ENCODE measurements at places on chromosomes 4 and X.

- H3K4me1 ChIP-seq: peaks cover 29% of the 10 kb centered on the region
- peak; percentile 54 for DNase-seq
- H3K36me3 ChIP-seq: no peaks in the 10 kb centered on the region
- no peaks in the 10 kb centered on the region for H3K27me3 ChIP-seq
- no peak overlapping the region for H3K4me3 ChIP-seq
- no peak overlapping the region for H3K27ac ChIP-seq
Observed at GRCh38 chr4:24657768-24658617, 73.6 kb upstream of the DHX15 start.

GRCh38 chr4:6420972-6421371 is 51.4 kb downstream of the PPP2R2C start:
- no peak for DNase-seq
- H3K27ac ChIP-seq: no peak overlapping the region
- peaks cover 9% of the 10 kb centered on the region for H3K4me1 ChIP-seq

- peaks cover 4% of the 10 kb centered on the region for H3K4me1 ChIP-seq
- no peak for DNase-seq
Observed at GRCh38 chr4:155984106-155984797, 30.6 kb upstream of the CTSO start.

- no peak overlapping the region for H3K4me3 ChIP-seq
- H3K36me3 ChIP-seq: no peaks in the 10 kb centered on the region
- H3K27me3 ChIP-seq: no peaks in the 10 kb centered on the region
- H3K4me1 ChIP-seq: no peaks in the 10 kb centered on the region
Observed at GRCh38 chrX:116172976-116173375, 2.4 kb downstream of the AGTR2 start.

DNA sequence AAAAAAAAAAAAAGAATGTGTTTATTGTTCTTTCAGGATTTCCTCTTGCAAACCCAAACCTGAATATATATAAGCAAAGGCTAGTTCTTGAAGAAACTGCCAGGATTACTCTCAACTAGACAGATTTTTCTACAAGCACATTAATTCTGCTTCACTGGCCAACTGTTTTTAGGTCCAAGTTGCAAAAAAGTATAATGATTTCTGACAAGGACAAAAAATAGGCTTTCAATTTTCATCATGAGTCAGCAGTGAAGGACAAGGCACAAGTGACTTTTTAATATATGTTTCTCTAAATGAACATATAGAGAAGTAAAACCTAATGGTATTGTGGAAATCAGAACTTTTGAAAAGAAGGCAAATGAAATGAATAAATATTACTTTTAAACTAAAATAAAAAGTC is 73.7 kb downstream of the ELOVL6 start:
- H3K27ac ChIP-seq: no peak overlapping the region
- no peak overlapping the region for H3K4me3 ChIP-seq
- peaks cover 7% of the 10 kb centered on the region for H3K4me1 ChIP-seq
- no peak for DNase-seq
- H3K36me3 ChIP-seq: no peaks in the 10 kb centered on the region

- H3K27me3 ChIP-seq: no peaks in the 10 kb centered on the region
- H3K36me3 ChIP-seq: peaks cover 11% of the 10 kb centered on the region
- peaks cover 8% of the 10 kb centered on the region for H3K4me1 ChIP-seq
- peak overlapping the region; percentile 81 for H3K27ac ChIP-seq
Observed at GRCh38 chrX:132217203-132218073, 1.8 kb downstream of the RAP2C start.

GRCh38 chr4:182538031-182538430 is 294.8 kb downstream of the TENM3 start:
- H3K27ac ChIP-seq: no peak overlapping the region
- H3K4me3 ChIP-seq: no peak overlapping the region
- no peak for DNase-seq
- no peaks in the 10 kb centered on the region for H3K27me3 ChIP-seq
- peaks cover 35% of the 10 kb centered on the region for H3K4me1 ChIP-seq
- no peaks in the 10 kb centered on the region for H3K36me3 ChIP-seq

DNA sequence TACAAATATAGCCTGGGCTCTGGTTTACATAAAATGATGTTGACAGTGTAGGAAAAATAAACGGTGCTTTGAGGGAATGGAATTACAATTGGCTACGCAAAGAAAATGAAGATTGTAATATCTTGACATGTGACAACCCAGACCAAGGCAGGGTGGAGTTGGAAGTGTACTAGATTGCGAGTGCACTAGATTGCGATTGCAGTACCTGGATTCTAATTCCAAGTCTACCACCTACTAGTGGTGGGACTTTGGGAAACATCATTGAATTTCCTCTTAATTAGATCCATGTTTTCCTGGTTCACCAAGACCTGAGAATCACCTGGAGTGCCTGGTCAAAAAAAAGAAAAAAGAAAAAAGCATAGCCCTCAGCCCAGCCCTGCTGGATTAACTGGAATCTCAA is 18.6 kb downstream of the EGF start:
- H3K4me3 ChIP-seq: no peak overlapping the region
- H3K36me3 ChIP-seq: no peaks in the 10 kb centered on the region
- peaks cover 10% of the 10 kb centered on the region for H3K4me1 ChIP-seq
- no peaks in the 10 kb centered on the region for H3K27me3 ChIP-seq

DNA sequence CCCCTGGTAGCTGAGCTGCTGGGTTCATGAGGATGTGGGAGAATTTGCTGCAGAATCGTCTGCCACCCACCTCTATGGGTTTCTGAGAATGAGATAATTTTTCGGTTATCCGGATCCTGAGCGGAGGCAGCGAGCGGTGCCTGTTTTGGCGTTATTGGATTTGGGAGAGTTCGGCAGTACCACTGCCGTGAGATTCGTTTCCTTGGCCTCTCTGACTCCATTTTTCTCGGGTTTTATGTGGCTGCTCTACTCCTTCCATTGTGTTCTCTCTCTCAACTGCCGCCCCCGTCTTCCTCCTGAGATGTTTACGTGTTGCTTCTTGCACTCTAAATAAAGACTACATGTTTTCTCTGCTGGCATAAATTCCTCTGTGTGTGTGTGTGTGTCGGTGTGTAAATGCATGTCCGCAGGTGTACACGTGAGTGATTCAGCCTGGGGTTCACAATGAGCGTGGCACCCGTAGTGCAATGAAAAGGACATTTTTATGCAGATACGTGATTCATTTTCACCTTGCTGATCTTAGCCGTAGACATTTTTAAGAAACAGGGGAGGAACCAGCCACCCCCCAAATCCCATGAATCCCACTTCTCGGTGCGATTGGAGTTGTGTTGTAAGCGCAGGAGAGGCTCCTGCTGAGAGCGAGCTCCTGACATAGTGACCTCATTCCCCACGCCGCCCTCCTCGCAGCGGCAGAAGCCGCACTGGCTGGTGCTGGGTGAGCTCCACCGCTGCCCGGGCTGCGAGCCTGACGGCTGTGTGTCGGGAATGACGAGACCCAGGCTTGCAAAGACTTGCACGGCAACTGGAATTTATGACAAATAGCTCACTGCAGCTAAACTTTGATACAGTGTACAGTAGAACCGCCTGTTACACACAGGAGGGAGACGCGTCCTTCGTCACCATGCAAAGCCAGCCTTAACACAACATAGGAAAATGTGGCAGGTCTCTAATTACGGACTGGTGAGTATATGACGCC is 82.2 kb downstream of the STOX2 start:
- peaks cover 30% of the 10 kb centered on the region for H3K4me1 ChIP-seq
- peak overlapping the region; percentile 43 for H3K27ac ChIP-seq
- H3K36me3 ChIP-seq: no peaks in the 10 kb centered on the region
- no peaks in the 10 kb centered on the region for H3K27me3 ChIP-seq
- DNase-seq: peak; percentile 80

- H3K4me1 ChIP-seq: no peaks in the 10 kb centered on the region
- no peak for DNase-seq
- no peak overlapping the region for H3K27ac ChIP-seq
- H3K27me3 ChIP-seq: no peaks in the 10 kb centered on the region
- H3K4me3 ChIP-seq: no peak overlapping the region
- no peaks in the 10 kb centered on the region for H3K36me3 ChIP-seq
Observed at GRCh38 chr4:133263104-133263503, 114.0 kb downstream of the PCDH10 start.

DNA sequence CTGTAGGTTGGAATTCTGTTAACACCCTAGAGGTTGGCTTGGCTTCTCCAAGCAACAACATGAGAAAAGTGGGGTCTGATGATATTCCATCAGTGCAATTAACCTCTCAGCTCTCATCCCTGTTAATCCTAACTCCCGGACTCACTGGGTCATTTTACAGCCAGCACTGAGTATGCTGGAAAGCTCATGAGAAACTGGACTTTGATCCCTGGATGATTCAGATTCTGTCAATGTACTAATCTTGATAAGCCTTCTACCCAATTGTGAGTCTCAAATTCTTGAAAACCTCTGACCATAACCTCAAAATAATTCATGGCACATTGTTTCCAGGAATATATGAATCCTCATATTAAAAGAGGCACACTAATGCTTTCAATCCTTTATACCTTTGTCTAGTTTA is 244.3 kb upstream of the DCAF8L1 start:
- H3K27ac ChIP-seq: no peak overlapping the region
- H3K36me3 ChIP-seq: no peaks in the 10 kb centered on the region
- no peak overlapping the region for H3K4me3 ChIP-seq
- no peak for DNase-seq
- H3K4me1 ChIP-seq: peaks cover 6% of the 10 kb centered on the region

- no peak for DNase-seq
- H3K27me3 ChIP-seq: no peaks in the 10 kb centered on the region
- H3K4me1 ChIP-seq: no peaks in the 10 kb centered on the region
- no peak overlapping the region for H3K4me3 ChIP-seq
- H3K36me3 ChIP-seq: no peaks in the 10 kb centered on the region
Observed at GRCh38 chrX:455673-456072, 69.0 kb upstream of the PPP2R3B start.

- DNase-seq: peak; percentile 64
- peaks cover 38% of the 10 kb centered on the region for H3K4me1 ChIP-seq
- no peaks in the 10 kb centered on the region for H3K36me3 ChIP-seq
- H3K27me3 ChIP-seq: no peaks in the 10 kb centered on the region
- no peak overlapping the region for H3K4me3 ChIP-seq
- H3K27ac ChIP-seq: peak overlapping the region; percentile 69
Observed at GRCh38 chr4:30847167-30847566, 127.0 kb downstream of the PCDH7 start.

DNA sequence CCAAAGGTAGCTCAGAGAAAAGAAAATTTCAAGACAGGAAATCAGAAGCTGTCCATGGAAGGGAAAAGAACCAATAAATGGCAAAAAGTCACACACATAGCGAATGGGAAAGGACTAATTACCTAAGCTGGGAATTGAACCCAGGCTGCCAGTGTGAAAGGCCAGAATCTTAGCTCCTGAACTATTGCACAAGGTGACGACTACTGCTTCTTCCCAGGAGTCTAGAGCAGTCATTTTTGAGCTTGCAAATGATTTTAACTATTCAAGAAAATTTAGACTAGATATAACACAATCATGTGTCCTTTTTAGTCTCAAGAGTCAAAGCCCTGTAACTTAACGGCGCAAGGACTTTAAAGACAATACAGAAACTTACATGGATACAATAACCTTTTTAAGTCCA is 34.1 kb upstream of the ZNF81 start:
- H3K27me3 ChIP-seq: no peaks in the 10 kb centered on the region
- no peaks in the 10 kb centered on the region for H3K36me3 ChIP-seq
- no peaks in the 10 kb centered on the region for H3K4me1 ChIP-seq
- no peak for DNase-seq

GRCh38 chr4:65670331-65671031 is at the start of gene EPHA5:
Gene EPHA5 (minus strand): TSS chr4:65670489. CDS start chr4:65669742, 747 bp downstream.
- no peak within 1 kb of the TSS for H3K27ac ChIP-seq
- peaks cover 91% of the 10 kb centered on the region for H3K27me3 ChIP-seq
- H3K36me3 ChIP-seq: no peaks in the 10 kb centered on the region
- DNase-seq: peak; percentile 89
- peak within 1 kb of the TSS; percentile 56 for H3K4me3 ChIP-seq

- no peak overlapping the region for H3K27ac ChIP-seq
- H3K36me3 ChIP-seq: no peaks in the 10 kb centered on the region
- H3K4me1 ChIP-seq: no peaks in the 10 kb centered on the region
- H3K27me3 ChIP-seq: peaks cover 29% of the 10 kb centered on the region
- no peak for DNase-seq
Observed at GRCh38 chr4:6313216-6313615, 43.6 kb downstream of the WFS1 start.

- H3K4me3 ChIP-seq: no peak overlapping the region
- H3K27ac ChIP-seq: no peak overlapping the region
- H3K27me3 ChIP-seq: no peaks in the 10 kb centered on the region
- DNase-seq: no peak
Observed at GRCh38 chr4:30962939-30963338, 242.8 kb downstream of the PCDH7 start.
